Upper lobe of left lung (tissue), 6 donors: ENCODE measurements at places on chromosomes 12 and 14. TPM values are rescaled to one million over a fixed set of nuclear protein-coding genes. Genes with fewer than 3 reads are reported as not detected.

DNA sequence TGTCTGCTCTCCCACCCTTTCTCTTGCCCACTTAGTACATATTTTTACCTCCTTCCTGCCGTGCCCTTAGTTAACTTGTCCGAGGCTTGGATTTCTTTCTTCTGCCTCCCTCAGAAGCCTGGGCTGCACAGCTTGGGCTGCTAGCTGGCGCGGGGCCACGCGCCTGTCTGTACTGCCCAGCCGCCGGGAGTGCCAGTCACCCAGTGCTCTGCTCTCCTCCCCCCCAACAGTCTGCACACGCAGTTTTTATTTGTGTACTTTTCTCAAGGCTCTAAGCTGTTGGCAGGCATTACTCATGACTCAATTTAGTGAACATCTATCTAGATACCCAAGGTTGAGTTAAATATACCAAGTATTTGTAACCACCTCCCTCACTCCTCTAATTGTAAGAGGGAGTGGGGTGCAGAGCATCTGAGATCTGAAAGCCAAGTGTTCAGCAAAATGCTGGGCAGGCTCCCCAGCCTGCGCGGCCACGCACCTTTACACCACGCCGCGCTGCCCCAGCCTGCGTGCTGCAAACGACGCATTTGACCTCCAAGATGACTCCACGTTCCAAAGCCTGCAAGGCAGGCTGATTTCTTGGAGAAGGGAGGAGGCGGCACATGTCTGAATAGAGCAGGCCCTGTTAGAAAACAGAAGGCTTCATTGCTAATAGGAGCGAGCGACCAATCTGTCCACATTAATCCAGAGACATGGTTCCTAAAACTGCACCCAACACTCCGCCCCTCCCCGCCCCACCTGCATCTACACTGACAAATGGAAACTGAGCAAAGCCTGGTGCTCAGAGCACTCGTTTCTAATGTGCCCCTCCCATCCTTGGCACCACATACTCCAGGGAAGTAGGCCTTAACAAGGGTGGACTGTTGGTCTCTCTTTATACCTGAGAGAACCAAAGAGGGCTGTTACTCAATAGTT, 18.2 kb upstream of the CACNA2D4 start:
- DNase-seq, result peak; percentile 84

DNA sequence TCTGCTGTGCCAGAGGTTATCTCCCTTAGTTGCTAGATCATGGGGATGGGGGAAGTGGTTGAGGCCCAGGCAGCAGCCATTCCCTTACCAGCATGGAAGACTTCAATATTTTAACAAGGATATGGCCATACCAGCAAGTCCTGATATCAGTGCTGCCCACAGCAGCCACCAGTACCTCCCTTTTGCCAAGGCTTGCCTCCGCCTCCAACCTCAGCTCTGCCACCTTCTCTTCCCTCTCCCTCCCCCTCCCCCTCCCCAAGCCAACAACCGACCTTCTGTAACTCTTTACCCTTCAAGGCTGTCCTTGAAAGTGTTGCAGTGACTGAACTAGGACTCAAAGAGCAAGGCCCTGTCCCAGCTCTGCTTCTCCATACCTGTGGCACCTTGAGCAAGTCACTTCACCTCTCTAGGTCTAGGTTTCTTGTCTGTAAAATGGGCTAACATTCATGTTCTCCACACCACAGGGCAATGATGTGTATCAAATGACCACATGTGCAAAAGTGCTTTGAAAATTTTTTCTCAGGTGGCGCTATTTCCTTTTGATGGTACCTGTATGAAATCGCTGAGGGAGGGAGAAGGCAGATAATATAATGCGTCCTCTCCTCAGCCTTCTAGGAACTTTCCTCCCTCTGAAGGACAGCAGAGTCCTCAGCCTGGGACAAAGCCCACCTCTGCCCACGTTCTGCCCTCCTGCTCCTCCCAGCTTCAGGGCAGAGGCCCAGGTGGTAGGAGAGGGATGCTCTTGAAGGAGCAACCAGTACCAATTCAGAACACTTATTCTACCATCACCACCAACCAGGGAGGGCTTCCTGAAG, 14.7 kb downstream of the PLEKHG6 start:
- no peak for DNase-seq

Gene DHRS2
- total RNA-seq, result 5.2 TPM

GRCh38 chr12:1890119-1890703, 28.2 kb downstream of the CACNA2D4 start:
- DNase-seq, result no peak

DNA sequence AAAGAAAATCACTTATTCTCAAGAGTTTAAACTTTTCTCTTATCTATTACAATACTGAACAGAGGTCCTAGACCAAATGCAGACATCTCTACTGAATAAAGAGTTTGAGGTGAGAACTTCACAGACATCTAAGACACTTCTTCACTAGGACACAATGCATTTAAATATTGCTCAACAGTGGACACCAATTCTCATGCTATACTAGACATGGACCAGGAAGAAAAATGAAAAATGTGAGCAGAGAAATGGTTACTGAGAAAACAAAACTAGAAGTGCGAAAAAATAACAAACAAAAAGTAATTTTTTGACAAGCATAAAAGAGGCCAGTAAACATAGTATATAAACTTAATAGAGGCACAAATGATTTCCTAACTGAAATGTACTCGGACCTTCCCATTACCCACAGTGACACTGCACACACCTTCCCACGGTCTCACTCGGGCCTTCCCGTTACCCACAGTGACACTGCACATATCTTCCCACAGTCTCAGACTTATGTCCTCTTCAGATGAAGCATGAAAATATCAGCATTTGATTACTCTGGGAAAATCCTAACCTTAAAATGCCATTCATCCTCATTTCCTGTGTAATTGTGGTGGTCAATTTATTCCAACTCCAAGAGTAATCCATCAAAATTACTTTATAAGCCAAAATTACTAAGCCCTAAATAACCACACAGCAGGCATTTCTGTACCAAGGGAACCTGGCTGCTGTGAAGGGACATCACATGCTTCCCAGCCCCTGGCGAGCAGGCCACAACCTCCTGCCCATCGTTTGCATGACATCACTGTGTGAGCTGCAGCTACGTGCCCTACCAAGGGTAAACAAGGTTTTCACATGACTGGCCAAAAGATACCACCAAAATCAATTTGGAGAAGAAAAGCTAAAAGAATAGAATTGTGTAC, 6.4 kb downstream of the SLC15A4 start:
- peak; percentile 64 for DNase-seq

GRCh38 chr14:67410313-67410712, 1.7 kb downstream of the PLEK2 start:
- no peak for DNase-seq

- no peak for DNase-seq
These were observed 8.7 kb upstream of the METAP2 start for GRCh38 chr12:95465275-95465674.

- no peak for DNase-seq
These were observed 182.3 kb upstream of the GZMB start for GRCh38 chr14:24816011-24816928.

DNA sequence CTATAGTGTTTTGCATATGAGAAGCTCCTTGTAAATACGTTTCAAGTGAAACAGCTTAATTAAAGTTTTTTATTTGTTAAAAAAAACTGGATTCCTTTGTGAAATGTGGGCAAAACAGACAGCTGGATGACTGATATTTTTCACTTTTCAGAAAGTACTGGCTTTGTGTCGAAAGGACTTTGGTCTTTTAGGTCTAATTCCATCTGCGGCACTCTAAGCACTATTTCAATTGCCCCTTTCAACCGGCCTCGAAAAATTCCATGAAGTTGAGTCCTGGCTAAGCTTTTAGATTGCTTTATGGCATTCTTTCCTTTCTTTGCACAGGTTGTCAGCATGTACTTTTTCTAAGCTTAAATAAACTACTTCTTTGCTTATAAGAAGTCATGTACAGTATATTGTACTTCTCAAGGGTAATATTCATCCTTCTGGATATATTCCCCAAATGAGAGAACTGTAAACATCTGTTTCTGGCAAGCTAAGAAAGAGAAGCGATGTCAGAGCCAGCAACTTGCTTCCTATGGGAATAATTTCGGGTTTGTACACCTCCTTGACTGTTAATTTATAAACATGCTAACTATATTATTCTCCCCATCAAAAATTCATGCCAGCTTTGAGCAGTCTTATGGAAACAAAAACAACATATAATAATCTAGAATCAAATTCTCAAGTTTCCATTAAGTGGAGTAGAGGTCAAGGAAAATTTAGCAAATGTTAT, 611.3 kb downstream of the ETNK1 start:
- no peak for DNase-seq

- no peak for DNase-seq
These were observed 525.3 kb upstream of the TBX3 start for GRCh38 chr12:115209230-115209629.

DNA sequence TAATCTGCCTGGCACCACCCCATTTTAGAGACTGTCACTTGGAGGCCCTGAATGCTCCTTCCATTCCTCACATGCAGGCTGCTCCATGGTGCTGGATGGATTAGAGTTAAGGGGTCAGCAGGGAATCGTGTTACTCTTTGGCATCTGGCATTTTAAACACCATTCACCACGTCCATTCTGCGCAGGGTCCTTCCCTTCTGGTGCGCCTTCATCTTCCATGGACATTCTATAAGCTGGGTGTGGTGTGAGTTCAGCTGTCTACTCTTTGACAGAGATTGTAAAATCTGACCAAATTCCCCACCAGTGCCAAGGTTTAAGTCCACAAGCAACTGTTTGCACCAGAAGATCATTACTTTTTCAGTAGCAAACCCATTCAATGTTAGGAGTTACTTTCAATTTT, 47.8 kb downstream of the GIT2 start:
- DNase-seq, result no peak

- no peak for DNase-seq
These were observed 100.8 kb upstream of the DACT1 start for GRCh38 chr14:58537004-58537403.

GRCh38 chr14:96357216-96357615, 5.9 kb downstream of the ATG2B start:
- no peak for DNase-seq

GRCh38 chr12:96366381-96366654, 33.9 kb downstream of the CDK17 start:
- DNase-seq, result no peak

- peak; percentile 78 for DNase-seq
These were observed 165.1 kb downstream of the MON2 start for GRCh38 chr12:62631471-62632410.

DNA sequence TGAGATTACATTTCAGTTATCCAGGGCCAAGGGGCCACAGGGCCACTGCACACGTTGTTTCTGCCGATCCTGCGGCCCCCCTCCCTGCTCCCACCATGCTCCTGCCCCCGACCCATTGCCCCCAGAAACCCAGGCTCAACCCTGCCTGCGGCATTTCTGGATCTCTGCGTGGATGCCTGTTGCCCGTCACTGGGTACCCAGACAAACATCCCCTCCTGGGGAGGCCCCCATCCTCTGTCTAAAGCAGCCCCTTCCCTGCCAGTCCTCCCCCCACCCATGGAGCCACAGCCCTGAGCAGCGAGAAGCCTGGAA, 326.4 kb upstream of the SFSWAP start:
- DNase-seq, result no peak

Gene HOXC10
- not detected for total RNA-seq

DNA sequence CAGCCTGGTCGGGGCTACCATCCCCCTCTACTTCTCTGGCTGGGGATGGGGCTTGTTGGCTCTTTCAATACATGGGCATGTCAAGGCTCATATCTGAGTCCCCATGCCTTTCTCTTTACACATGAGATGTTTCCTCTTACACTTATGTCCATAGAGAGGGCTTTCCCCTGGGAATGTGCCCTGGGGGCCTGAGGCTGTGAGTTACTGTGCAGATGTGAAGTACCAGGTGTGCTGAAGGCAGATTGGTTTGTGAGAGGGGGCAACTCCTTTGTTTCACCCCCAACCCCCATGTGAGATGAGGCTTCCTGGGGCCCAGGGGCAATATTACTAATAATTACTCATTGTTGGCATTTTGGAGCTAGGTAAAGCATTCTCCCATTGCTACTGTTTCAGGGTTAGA, 32.8 kb downstream of the NRXN3 start:
- DNase-seq, result no peak

- DNase-seq, result no peak
These were observed 2.5 kb upstream of the C1QL4 start for GRCh38 chr12:49339464-49339861.

DNA sequence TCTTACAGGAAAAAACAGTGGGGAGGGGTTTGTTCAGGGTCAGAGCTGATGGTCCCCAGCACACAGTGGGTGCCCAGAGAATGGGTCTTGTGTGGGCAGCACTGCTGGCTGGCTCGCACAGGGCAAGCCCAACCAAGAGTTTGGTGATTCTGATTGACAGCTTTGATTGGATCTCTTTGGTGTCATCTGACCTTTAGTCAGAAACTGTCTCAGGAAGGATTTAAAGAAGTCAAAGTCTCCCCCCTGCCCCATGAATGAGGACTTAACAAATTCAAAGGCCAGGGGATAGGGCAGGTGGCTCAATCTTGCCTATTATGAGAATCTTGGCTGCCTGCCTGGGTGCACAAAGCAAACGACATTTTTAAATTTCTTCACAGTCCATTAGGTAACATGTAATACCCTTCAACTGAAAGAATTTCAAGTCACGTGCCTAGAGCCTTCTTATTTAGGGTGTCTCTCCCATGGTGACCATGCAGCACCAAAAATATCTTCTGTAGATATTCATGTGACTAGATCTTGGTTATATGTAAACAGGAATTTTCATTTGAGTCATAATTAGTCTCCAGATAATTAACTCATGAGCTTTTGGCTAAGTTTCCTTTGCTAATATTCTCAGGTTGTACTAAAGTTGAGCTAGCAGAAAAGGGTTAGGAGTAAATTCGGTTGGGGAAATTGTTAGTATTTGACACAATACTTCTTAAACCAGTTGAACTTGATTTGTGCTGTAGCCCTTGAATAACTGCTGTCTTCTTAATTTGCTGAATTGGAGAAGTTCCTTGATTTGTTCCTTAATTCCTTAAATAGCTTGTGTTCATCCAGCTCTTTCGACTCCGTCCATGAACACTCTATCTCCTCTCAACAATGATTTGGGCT, 54.5 kb upstream of the HECTD1 start:
- DNase-seq, result no peak

GRCh38 chr12:49543221-49543913, 4.5 kb downstream of the KCNH3 start:
- no peak for DNase-seq

Gene KANSL2
- 60.5 TPM for total RNA-seq

GRCh38 chr14:61050417-61050816, 69.4 kb downstream of the SLC38A6 start:
- no peak for DNase-seq

GRCh38 chr12:42097971-42098370, 46.7 kb downstream of the GXYLT1 start:
- DNase-seq, result no peak

Gene RIN3
- 88.0 TPM for total RNA-seq

Gene CLEC4D
- total RNA-seq, result 3.0 TPM

DNA sequence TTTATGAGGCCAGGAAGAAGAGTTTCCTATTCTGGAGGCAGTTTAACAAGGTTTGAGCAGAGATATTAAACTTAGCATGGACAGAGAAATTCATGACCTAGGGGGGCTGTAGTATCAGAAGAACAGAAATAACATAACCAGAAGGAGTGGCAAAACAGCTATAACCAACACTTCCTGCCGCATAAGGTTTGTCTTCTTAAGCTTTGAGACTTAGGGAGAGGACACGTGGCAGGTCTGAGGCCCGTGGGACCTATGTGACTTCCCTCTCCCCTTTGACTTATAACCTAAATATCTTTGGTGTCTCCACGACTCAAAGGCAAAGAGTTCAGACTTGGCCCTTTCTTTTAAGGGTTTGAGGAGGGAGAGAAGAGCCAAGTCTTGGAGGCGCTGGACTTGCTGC, 119.1 kb upstream of the PZP start:
- no peak for DNase-seq

Gene IAPP
- total RNA-seq, result not detected

GRCh38 chr12:61523276-61523992, 736.8 kb upstream of the USP15 start:
- DNase-seq, result no peak
